ENCODE measurements at places on chromosomes 1 and 21.

- DNase-seq, result no peak
Measured at GRCh38 chr1:30742300-30742962, 15.1 kb downstream of the LAPTM5 start.

DNA sequence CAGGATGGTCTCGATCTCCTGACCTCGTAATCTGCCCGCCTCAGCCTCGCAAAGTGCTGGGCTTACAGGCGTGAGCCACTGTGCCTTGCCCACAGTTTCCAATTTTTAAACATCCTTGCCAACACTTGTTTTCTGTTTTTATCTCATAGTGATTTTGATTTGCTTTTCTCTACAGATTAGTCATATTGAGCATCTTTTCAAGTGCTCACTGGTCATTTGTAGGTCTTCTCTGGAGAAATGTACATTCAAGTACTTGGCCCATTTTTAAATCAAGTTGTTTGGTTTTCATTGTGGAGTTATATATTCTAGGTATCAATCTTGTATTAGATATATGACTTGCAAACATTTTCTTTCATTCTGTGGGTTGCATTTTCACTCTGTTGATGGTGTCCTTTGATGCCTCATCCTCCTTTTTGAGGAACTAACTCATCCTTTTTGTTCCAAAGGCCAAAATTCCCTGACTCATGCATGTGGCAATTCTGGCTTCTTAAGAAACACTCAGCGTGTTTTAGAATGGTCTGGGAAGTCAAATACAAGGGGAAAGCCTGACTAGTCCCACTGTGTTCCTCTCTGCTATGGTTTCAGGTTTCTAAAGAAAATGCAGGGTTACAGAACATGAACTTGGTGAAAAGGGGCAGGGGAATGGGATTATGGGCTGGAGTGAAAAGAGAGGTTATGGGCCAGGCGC, 37.3 kb downstream of the PTAFR start:
- no peak for DNase-seq

DNA sequence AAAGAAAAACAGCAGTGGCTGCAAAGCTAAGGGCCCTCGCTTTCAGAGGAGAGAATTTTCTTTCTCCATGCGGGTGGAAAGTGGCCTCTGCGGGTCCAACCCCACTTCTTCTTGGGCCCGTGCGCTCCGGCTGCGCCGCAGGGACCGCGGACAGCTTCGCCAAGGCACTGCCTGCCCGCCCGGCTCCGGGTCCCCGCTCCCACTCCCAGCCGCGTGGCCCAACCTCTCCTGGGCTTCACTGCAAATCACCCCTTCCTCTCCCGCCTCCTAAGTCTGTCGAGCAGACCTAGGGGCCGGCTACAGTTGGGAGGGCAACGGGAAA, 1.0 kb upstream of the RUNX3 start:
- DNase-seq, result no peak

GRCh38 chr1:105934806-105935205, 1121.7 kb upstream of the PRMT6 start:
- DNase-seq, result no peak

DNA sequence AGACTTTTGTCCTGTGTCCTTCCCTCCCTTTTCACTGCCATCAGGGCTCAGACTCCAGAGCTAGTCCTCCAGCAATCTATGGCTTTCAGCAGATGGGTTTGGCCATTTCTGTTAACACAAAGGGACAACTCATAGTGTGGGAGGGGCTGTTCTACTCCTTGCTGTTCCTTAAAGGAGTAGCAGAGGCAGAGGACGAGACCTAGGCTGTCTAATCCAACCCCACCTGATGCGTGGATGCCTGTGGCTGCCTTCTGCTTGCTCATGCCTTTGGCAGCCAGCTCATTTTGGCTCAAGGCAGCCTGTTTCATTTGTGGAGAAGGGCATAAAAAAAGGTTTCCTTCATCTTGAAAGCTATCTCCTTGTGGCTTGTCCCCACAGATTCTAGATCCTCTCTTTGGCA, 27.0 kb downstream of the MFSD2A start:
- peak; percentile 85 for DNase-seq

- no peak for DNase-seq
Measured at GRCh38 chr1:44584167-44584566, 90.1 kb downstream of the TMEM53 start.

GRCh38 chr21:26057477-26058170, 112.9 kb downstream of the APP start:
- no peak for DNase-seq

GRCh38 chr1:203733009-203733863, 31.7 kb upstream of the LAX1 start:
- DNase-seq, result no peak

- DNase-seq, result peak; percentile 87
Measured at GRCh38 chr1:207823880-207824566, 72.2 kb downstream of the CD46 start.

GRCh38 chr1:64543831-64544230, 73.9 kb downstream of the CACHD1 start:
- no peak for DNase-seq

DNA sequence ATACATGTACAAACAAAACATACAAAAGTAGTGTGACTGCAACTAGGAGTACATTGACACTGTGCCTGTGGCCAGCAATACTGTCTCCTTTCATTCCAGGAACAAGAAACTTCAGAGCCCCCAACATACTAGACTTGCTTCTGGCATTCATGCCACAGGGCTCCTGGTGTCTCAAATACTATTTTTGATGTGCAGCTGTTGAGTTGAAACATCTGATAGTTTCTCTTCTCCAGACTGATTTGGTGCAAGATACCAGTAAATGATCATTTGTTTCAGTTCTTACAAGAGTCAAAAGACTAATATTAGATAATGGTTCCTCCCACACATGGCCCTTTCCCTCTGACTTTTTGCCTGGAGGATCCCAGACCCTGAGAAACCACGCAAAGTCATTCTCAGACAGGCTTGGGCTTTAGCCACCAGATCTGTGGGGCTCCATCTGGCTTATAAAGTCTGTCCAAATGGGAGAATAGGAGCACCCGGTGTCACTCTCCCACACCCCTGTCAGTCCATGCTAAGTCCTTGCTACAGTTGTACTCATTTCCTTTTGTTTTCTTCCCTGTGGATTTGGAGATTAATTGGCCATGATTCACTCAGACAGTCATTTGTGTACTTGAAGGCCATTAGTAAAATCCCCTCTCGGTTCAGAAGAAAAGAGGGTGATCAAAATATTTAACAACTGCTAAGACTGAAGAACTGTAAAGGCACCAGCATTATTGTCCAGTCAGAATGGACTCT, 163.5 kb upstream of the RUNX1 start:
- DNase-seq, result peak; percentile 80

- peak; percentile 32 for DNase-seq
Measured at GRCh38 chr1:97366984-97367383, 553.9 kb downstream of the DPYD start.

GRCh38 chr1:214917081-214917635, 165.4 kb upstream of the KCNK2 start:
- DNase-seq, result no peak

- DNase-seq, result no peak
Measured at GRCh38 chr1:10299151-10299550, 88.8 kb downstream of the KIF1B start.

- DNase-seq, result no peak
Measured at GRCh38 chr1:212153635-212154034, 118.1 kb downstream of the DTL start.

GRCh38 chr1:241375886-241376285, 18.9 kb upstream of the RGS7 start:
- DNase-seq, result no peak
